ENCODE measurements at places on chromosomes 3 and 15.

GRCh38 chr3:24510030-24510648 lies 15.5 kb upstream of the THRB start:
- no peaks in the 10 kb centered on the region for H3K4me1 ChIP-seq
- no peak overlapping the region for H3K4me3 ChIP-seq
- no peak overlapping the region for H3K27ac ChIP-seq
- no peaks in the 10 kb centered on the region for H3K27me3 ChIP-seq

DNA sequence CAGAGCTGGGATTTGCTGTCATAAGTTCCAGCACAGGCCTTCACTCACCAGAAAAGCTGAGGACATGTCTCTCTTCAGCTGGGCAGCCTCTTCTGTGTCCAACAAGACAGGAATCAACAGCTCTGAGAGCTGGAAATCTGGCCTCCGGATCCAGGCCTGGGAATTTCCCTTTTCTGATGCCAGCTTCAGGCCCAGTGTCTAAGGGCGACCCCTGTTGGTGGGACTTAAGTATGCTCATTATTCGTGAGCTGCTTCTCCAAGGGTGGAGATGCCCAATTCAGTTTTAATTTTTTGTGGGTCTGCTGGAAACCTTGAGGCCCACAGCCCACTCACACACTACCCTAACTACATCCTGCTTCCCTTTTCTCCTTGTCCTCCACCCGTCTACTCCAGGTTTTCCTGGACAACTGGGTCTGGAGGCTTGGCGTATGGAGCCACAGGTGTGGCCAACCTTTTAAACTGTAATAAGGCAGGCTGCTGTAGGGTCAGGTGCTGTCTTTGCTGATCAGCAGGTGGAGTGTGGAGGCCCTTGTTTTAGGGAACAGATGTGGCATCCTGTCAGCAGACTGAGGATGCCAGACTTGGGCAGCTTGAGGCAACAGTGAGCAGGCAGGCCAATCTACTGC lies 2.6 kb upstream of the CEMIP start:
- no peaks in the 10 kb centered on the region for H3K36me3 ChIP-seq
- H3K27ac ChIP-seq: no peak overlapping the region
- peaks cover 24% of the 10 kb centered on the region for H3K4me1 ChIP-seq
- peaks cover 41% of the 10 kb centered on the region for H3K27me3 ChIP-seq
- peak; percentile 87 for DNase-seq
- no peak overlapping the region for H3K4me3 ChIP-seq

DNA sequence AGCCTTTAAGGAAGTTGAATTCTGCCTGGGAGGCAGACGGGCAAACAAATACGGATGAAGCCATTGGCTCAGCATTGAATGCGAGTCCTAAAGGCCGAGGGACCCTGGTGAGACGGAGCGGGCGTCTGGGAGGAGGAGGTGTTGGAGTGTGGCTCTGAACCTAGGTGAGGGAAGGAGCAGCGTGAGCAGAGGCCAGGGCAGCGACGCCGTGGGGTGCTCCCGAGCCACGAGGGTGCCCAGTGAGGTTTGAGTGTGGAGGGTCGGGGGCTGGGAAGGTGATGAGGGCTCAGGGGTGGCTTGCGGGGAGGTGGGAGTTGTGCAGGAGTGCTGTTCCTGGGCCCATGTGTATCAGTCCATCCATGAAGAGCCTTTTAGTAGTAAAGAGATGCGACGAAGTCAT lies 17.0 kb downstream of the CORO2B start:
- H3K4me3 ChIP-seq: no peak overlapping the region
- peaks cover 47% of the 10 kb centered on the region for H3K4me1 ChIP-seq
- H3K27ac ChIP-seq: no peak overlapping the region

GRCh38 chr3:69716119-69716518 lies 23.1 kb upstream of the MITF start:
- no peak overlapping the region for H3K27ac ChIP-seq
- H3K4me1 ChIP-seq: peaks cover 4% of the 10 kb centered on the region
- H3K4me3 ChIP-seq: no peak overlapping the region
- H3K36me3 ChIP-seq: no peaks in the 10 kb centered on the region
- H3K27me3 ChIP-seq: no peaks in the 10 kb centered on the region

DNA sequence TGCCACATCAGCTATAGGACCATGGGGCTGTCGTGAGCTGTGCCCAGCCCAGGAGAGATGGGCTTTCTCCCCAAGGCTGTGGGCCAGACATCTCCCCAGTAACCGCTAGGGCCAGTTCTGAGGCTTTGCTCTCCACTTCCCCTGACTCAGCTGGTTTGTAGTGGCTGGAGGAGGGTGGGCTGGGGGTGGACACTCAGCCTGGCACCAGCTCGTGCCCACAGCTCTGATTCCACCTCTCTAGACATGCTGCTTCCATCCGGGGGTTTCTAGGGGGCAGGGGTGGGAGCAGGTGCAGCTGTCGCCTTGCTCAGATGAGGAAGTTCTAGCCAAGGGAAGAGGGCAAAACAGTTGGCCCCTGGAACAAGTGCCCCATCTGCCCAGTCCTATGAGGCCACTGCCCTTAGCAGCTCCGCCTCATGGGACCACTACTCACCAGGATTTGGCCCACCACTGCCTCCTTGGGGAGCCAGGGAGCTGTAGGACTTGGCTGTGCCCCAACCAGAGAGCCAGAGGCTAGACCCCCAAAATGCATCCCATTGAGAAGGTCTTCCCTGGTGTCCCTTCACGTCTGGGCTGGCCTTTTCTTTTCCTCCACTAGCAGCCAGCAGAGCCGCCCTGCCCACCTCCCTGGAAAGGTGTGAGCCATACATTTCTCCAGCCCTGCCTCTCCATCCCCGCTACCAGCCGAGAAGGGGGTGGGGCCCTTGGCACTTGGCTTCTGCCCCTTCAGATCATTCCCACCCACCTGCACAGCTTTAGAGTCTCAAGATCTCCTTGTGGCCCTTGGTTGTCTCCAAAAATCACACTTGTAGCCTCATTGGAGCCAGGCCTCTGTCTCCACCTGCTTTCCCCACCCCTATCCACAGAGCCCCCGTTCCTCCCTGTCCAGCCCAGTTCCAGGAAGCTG lies 9.9 kb downstream of the GLYCTK start:
- H3K27ac ChIP-seq: no peak overlapping the region
- H3K27me3 ChIP-seq: peaks cover 7% of the 10 kb centered on the region
- no peak overlapping the region for H3K4me3 ChIP-seq
- peaks cover 11% of the 10 kb centered on the region for H3K36me3 ChIP-seq
- DNase-seq: no peak
- H3K4me1 ChIP-seq: peaks cover 41% of the 10 kb centered on the region

All from muscle of leg (tissue), 16 donors.